ENCODE measurements at places on chromosomes 12 and 14. TPM values are rescaled to one million over a fixed set of nuclear protein-coding genes. Genes with fewer than 3 reads are reported as not detected.

GRCh38 chr12:81956468-81956860 is 197.3 kb upstream of the PPFIA2 start:
- no peaks in the 10 kb centered on the region for H3K4me1 ChIP-seq
- H3K27ac ChIP-seq = no peak overlapping the region
- no peaks in the 10 kb centered on the region for H3K36me3 ChIP-seq
- no peaks in the 10 kb centered on the region for H3K27me3 ChIP-seq
- H3K4me3 ChIP-seq = no peak overlapping the region
- DNase-seq = no peak

GRCh38 chr14:105205673-105206208 is 24.6 kb upstream of the NUDT14 start:
- no peak overlapping the region for H3K27ac ChIP-seq
- H3K36me3 ChIP-seq = no peaks in the 10 kb centered on the region
- H3K27me3 ChIP-seq = no peaks in the 10 kb centered on the region
- no peaks in the 10 kb centered on the region for H3K4me1 ChIP-seq
- DNase-seq = no peak

DNA sequence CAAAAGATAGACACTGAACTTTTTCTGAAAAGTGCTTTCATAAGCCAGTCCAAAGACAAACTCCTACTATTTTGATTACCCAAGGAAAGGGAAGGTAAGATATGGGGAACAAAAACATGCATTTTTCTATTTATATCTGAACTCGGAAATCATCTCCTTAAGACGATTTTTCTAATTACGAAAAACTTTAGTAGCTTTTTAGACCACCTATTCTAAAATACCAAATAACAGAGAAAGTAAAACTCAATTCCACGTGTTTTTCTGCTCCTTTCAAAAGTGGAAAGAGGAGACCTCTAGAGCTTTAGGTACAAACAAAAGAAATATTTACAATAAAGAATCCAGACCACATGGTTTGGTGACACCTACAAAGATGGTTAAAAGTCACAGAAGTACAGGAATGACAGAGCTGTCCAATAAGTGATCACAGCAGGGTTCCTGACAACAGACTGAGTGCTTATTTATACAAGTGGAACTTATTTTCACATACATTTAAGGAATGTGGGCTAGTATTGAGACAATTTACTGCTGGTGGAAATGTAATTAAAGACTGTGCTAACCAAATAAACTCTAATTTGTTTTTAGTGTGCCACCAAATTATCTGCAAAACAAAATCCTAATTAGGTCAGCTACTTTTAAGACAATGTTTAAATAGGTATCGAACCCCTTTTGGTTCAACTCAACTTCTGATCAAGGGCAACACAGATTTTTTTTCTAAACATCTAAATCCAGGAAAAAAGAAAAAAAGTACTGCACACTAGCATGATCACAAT is 2.4 kb downstream of the LRIG3 start:
- peaks cover 3% of the 10 kb centered on the region for H3K4me1 ChIP-seq
- peak overlapping the region; percentile 89 for H3K27ac ChIP-seq
- no peaks in the 10 kb centered on the region for H3K27me3 ChIP-seq
- DNase-seq = no peak
- H3K36me3 ChIP-seq = no peaks in the 10 kb centered on the region

Gene ABCC9
- total RNA-seq = 10.5 TPM

DNA sequence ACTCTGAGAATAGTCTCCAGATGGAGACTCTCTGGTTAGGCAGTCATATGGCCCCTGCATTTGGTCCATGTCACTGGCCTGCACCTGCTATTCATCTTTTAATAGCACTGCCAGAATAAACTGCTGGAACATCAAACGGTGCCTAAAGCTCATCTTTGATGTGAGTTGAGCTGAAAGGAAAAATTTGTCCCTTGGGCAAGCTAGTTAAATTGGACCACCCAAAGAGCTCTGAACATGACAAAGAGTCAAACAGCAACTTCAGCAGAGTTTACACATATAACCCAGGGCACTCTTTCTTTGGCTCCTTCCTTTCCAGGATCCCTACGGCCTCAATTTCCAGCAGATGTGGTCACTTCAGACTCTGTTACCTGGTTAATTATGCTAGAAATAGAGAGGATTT is 269.9 kb downstream of the RPL10L start:
- H3K27ac ChIP-seq = no peak overlapping the region
- DNase-seq = no peak
- H3K27me3 ChIP-seq = no peaks in the 10 kb centered on the region
- no peaks in the 10 kb centered on the region for H3K4me1 ChIP-seq
- H3K36me3 ChIP-seq = no peaks in the 10 kb centered on the region
- H3K4me3 ChIP-seq = no peak overlapping the region

DNA sequence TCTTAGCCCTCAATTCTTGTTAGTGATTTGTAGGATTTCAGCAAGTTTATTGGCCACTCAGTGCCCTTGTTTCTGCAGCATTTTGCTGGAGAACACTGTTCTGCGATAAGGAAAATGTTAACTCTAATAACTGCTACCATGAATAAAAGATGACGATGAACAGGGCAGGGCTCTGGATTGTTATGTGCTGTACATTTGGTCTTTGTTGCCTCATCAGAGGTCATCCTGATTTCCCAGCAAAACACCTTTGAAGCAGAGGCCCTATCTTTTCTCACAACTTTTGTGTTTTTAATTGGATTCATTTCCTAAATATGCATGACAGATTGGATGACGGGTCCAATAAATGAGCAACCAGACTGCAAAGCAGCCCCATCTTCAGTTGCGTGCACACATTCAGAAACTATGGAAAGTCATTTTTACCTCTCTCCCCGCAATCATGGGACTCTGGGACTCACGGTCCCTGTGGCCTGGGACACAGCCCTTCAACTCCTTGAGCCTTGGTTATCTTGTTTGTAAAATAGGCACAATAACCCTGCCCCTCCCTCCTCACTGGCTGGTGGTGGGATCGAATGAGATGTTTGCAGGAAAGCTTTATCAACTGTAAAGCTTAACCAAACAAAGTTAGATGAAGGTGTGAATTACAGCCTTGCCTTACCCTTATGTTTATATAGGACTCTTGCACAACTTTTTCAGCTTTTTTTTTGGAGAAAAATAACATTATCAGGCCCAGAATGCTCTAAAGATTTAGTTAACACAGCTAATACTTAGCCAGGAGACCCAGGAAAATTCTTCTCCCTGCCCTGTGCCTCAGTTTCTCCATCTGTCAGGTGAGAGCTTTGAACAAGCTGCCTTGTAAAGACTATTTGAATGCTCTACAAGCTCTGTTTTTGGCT is 45.4 kb downstream of the RPH3A start:
- no peaks in the 10 kb centered on the region for H3K27me3 ChIP-seq
- no peaks in the 10 kb centered on the region for H3K36me3 ChIP-seq
- no peaks in the 10 kb centered on the region for H3K4me1 ChIP-seq
- no peak overlapping the region for H3K27ac ChIP-seq
- DNase-seq = no peak
- H3K4me3 ChIP-seq = no peak overlapping the region

DNA sequence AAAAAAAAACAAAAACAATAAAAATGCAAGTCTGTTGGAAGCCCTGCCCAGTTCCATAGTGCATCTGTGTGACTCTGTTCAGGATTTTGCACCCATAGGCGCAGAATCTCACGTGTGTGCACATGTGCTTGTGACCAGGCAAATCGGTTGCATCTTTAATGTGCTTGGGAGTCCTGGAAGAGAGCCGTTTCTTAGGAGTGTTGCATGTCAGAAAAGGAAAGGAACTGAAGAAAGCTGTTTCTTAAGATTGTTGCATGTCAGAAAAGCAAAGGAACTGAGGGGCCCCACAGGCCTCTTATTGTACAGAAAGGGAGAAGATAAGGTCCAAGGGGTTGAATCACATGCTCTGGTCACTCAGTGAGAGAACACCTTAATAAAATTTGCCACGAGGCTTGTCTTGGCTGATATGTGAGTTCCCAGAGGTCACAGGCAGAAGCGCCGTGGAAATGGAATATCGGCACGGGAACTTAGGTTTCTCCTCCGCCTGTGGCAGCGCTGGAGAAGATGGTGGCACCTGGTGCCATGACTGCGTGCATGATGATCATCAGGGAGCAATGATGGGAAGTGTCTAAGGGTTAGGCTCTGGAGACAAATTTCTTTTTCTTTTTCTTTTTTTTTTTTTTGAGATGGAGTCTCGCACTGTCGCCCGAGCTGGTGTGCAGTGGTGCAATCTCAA is 90.0 kb downstream of the LRRC74A start:
- H3K4me3 ChIP-seq = no peak overlapping the region
- H3K36me3 ChIP-seq = no peaks in the 10 kb centered on the region
- peaks cover 43% of the 10 kb centered on the region for H3K4me1 ChIP-seq
- DNase-seq = no peak

Gene KLHL33
- total RNA-seq = 0.77 TPM

GRCh38 chr14:57863471-57863870 is 2.4 kb downstream of the SLC35F4 start:
- H3K27me3 ChIP-seq = peaks cover 15% of the 10 kb centered on the region
- no peak overlapping the region for H3K4me3 ChIP-seq
- no peak for DNase-seq
- H3K27ac ChIP-seq = no peak overlapping the region
- no peaks in the 10 kb centered on the region for H3K4me1 ChIP-seq

Gene RESF1
- total RNA-seq = 27.6 TPM

DNA sequence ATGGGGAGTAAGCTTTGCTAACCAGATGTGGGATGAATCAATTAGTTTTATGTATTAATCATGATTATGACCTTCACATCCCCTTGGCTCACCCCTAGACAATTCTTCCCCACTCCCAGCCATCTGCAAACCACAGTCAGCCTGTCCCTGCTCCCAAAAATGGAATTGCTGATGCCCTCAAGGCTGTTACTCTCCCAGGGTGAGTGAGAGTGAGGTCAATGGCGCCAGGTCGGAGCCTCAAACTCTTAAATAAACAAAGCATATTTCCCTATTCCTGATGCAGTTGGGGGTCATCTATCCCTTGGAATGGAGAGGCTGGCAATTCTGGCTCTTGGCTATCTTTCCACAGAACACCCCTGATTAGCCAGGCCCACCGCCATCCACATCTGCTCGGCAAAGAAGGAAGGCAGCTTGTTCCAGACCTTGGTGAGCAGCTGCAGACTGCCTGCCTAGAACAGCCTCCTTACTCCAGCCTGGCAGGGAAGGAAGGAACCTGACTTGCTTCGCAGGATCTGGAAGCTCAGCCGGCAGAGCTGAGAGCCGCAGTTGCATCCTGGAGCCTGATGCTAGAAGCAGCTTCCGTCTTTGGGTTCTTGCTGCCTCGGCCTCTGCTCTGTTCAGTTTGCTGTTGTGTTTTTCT is 57.0 kb downstream of the SMUG1 start:
- peaks cover 6% of the 10 kb centered on the region for H3K27me3 ChIP-seq
- no peak overlapping the region for H3K4me3 ChIP-seq
- no peak for DNase-seq
- H3K4me1 ChIP-seq = no peaks in the 10 kb centered on the region
- H3K36me3 ChIP-seq = no peaks in the 10 kb centered on the region
- H3K27ac ChIP-seq = no peak overlapping the region

DNA sequence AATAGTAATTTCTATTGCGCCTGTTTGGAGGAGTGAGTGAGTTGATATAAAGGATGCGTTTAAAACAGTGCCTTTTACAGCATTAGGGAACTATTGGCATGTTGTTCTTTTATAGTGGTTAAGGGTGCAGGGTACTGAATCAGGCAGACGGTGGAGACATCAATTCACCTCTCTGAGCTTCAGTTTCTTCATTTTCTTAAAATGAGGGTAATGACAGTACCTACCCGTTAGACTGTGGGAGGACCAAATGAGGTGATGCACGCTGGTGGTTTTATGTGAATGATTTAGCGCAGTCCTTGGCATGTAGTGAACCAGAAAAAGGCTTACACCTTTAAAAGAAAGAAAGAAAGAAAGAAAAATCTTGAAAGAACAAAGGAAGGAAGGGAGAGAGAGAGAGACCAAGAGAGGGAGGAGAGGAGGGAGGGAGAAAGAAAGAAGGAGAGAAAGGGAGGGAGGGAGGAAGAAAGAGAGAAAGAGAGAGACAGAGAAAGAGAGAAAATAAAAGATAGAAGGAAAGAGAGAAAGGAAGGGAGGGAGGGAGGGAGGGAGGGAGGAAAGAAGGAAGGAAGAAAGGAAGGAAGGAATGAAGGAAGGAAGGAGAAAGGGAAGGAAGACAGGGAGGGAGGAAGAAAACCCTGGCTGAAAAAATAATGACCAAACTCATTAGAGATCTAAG is 22.2 kb upstream of the CCND2 start:
- H3K36me3 ChIP-seq = no peaks in the 10 kb centered on the region
- H3K27ac ChIP-seq = no peak overlapping the region
- no peak overlapping the region for H3K4me3 ChIP-seq
- no peaks in the 10 kb centered on the region for H3K4me1 ChIP-seq

DNA sequence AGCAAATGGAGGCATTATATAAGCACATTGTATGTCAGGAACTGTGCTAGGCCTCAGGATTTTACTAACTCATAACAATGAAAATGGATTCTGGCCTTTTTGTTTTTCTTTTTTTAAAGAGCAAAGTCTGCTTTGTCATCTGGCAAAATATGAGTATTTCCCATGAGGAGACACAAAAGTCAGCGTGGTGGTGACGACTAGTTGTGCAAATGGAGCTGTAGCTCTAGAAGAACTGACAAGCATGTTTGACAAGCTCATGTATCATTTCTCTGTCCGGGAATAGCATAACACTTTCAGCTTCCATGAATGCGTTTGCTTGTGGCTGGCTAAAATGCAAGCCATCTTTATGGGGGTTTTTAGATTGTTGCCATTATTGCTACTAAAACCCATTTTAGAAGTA is 127.8 kb downstream of the HELB start:
- no peaks in the 10 kb centered on the region for H3K27me3 ChIP-seq
- no peak for DNase-seq
- H3K4me3 ChIP-seq = no peak overlapping the region

- H3K36me3 ChIP-seq = no peaks in the 10 kb centered on the region
- no peak for DNase-seq
- H3K27me3 ChIP-seq = no peaks in the 10 kb centered on the region
Measured at GRCh38 chr14:53519137-53519536, 366.0 kb upstream of the DDHD1 start.

DNA sequence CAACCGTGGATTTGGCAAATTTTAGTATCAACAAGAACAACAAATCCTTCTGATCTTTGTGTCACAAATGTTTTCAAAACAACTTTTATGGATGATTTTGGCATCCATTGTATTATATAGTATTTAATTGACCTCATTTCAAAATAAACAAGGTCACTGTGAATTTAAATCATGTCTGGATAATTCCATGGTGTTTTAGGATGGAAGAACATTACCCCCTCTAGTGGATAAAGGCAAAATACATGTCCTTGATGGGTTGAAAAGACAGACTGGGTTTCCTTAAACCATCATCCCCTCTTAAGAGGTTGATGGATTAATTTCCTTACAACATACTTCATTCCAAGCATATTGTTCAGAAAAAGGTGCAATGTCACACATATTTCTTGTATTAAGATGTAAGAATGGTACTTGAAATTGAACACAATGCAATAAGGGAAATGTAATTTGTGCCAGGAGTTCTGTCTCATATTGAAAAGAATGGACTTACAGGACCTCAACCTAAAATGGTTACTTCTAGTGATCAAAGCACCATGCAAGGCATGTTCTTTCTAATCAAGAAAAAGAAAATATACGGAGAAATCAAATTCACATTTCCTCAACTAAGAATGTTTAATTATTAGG is 352.0 kb downstream of the BCAT1 start:
- H3K27ac ChIP-seq = no peak overlapping the region
- no peaks in the 10 kb centered on the region for H3K4me1 ChIP-seq
- no peak overlapping the region for H3K4me3 ChIP-seq
- no peak for DNase-seq

- no peak overlapping the region for H3K27ac ChIP-seq
- H3K27me3 ChIP-seq = no peaks in the 10 kb centered on the region
- no peaks in the 10 kb centered on the region for H3K36me3 ChIP-seq
- no peak overlapping the region for H3K4me3 ChIP-seq
- no peaks in the 10 kb centered on the region for H3K4me1 ChIP-seq
Measured at GRCh38 chr12:89970722-89971121, 262.1 kb upstream of the ATP2B1 start.

GRCh38 chr14:90276646-90277367 is 20.5 kb downstream of the PSMC1 start:
- H3K4me3 ChIP-seq = no peak overlapping the region
- no peak overlapping the region for H3K27ac ChIP-seq
- no peaks in the 10 kb centered on the region for H3K4me1 ChIP-seq
- DNase-seq = no peak

Gene PMEL
- 8.6 TPM for total RNA-seq
